ACHN (cell line): ENCODE measurements at places on chromosomes 1 and 21.
A peak's percentile ranks its signal among the peaks of the same experiment; 100 is the strongest.

DNA sequence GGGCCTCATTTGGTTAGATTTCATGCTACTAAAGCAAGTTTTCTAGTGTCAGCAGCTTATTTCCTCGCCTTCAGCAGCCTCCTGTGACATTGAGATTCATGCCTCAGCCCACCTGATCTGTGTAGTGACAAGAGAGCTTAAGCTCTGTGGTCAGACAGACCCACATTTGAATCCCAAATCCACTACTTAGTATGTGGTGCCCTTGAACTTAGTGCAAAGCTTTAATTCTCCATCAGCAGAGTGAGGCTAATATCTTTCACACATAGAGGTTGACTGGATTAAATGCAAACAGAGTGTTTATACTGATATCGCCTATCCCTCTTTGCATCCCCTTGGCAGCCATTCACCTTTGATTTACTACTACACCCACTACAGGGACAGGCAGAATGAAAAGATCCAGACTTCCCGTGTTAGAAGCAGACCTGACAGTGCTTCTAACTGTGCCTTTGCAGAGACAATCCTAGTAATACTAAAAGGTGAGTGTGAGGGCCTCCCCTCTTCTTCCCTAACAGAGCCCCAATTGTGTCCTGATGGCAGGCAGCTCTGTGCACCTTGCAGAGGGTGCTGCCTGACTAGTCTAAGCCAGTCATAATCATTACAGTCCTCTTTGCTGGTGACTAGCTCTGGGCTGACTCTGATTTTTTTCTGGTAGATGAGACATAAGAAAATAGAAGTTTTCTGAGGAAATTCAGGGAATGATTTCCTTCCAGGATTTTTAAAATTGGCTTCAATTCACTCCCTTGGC is 264.0 kb downstream of the CTH start:
- no peak for DNase-seq

- no peak for DNase-seq
These were observed 6.4 kb upstream of the MMEL1 start for GRCh38 chr1:2639203-2639602.

DNA sequence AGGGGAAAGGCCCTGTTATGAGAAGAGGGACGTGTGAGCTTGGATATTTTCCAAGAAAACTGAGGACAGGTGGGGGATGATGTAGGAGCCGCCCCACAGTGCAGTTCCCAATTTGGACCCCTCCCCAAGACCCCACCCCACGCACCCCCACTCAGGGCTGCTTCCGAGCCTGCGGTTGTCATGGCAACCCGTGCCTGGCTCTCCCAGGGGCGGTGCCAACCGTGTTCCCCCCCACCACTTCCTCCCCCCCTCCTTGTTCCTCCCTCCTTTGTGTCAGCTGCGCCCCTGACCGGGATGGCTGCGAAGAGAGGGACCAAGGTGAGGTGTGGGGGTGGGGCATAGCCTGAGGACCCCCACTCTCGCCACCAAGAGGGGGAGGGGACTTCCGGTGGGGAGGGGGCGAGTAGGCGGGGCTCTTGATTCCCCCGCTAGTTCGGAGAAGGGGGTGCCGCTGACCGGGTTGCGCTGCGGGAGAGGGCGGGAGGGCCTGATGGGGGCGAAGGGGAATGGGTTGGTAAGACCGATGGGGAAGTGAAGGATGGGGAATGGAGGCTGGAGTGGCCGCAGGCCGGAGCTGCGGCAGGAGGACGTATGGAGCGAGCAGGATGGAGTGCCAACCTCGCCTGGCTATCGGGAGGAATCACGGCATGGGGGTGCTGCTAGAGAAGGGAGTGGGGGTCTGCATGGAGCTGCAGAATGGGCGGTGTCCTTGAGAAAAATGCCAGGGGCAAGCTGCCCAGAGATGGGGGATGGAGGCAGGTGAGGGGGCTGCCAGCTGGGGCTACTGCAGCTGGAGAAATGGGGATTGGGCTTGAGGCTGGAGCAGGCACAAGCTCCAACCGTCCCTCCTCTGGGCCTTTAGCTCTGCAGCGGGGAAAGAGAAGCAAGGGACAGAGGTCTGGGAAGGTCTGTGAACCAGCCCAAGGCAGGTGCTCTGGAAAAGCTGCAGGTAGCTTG is 953 bp downstream of the TRIM46 start:
- DNase-seq = no peak

GRCh38 chr1:101301446-101302057 is 64.7 kb downstream of the S1PR1 start:
- no peak for DNase-seq

DNA sequence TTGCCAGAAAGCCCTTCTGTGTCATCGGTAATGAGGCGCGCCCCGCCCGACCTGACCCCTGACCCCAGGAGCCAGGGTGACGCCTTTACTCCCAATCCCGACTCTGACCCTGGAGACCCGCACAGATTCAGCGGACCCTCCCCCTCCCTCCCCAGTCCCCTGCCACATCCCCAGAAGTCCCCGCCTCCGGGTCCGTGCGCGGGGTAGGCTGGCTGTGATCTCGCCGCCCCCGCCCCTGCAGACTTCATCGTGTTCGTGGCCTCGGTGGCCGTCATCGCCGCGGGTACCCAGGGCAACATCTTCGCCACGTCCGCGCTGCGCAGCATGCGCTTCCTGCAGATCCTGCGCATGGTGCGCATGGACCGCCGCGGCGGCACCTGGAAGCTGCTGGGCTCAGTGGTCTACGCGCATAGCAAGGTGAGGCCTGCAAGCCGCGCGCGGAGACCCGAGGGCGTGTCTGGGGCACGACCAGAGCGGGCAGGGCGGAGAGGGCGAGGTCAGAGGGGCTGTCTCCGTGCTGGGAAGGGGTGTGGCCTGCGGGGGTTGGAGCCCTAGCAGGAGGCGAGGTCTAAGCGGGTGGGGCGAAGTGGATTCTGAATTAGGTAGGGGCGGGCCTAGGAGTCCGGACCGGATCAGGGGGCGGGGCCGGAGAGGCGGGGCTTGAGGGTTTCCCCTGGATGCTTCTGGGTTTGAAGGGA is 34.8 kb downstream of the KCNQ4 start:
- no peak for DNase-seq

GRCh38 chr1:8247811-8248436 is 70.0 kb upstream of the SLC45A1 start:
- DNase-seq = no peak

- DNase-seq = peak; percentile 9
These were observed 124.8 kb upstream of the LMO4 start for GRCh38 chr1:87203904-87204303.

DNA sequence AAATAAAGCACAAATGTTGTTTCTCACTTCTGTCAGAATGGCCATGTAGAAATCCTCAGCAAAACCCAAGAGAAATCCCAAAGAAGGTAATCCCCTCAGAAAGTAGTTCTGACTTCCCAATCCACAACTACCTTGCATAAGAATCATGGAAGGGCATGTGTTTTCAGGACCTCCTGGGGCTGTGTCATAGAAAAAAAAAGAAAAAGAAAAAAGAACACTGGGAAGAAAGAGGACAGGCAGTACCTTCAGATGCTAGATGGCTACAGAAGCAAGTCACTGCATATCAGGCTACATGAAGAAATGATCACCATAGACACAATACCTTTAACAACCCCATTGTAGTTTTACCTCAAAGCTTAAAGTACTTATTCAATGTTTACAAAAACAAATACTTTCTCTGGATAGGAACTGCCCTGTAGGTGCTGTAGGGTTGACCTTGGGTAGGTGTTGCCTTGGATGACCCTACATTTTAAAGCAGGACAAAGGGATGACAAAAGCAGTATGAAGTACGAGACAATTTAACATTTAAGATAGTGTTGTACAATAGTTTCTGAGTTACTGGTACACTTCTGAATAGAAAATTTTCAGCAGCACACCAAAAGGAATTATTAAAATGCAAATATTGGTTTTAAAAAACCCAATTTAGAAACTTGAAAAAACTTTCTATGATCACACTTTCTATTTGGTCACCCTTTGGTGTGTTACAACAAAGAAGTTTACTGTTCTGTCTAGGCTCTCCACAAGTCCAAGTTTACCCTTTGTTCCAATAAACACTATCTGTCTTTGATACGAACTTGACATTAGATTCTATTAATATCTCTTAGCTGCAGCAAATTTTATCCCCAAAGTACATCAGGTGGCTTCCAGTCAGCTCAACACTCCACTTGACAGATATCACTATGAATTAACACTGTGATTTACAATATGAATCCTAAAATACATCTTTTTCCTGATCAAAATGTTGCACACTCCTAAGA is 5.0 kb downstream of the TRIT1 start:
- DNase-seq = no peak

GRCh38 chr1:85554630-85555327 is 25.8 kb upstream of the CCN1 start:
- peak; percentile 48 for DNase-seq

GRCh38 chr1:62299426-62300200 is 19.6 kb downstream of the KANK4 start:
- no peak for DNase-seq

- no peak for DNase-seq
These were observed 798 bp downstream of the PMF1 start for GRCh38 chr1:156213644-156213966.

DNA sequence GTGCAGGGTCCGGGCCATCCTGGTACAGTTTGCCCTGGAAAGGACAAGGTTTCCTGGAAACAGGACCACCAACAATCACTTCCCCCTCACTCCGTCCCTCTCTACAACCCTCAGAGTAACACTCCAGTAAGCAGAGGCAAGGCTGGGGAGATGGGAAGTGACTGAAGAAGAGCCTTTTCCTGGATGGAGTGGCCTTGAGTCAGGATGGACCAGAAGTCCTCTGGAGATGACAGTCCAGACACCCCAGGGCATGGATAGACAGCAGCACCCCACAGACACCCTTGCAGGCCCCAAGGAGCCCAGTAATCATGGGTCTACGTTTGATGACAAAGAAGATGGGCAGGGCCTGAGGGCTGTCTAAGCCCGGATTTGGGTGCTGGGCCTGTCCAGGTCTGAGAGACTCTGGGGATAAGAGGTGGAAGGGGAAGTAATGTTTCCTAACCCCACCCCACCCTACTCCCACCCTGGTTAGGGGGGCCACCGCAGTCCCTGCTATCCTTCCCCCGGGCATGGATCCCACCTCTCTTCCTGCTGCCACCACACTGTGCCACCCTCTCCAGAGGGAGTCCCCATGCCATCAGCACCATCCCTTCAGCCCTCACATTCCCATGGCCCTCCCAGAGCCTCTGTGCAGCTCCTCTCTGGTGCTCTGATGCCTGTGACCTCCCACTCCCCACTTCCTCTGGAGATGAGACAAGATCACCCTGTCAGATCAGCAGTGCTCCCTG is 7.2 kb upstream of the S100A8 start:
- no peak for DNase-seq

DNA sequence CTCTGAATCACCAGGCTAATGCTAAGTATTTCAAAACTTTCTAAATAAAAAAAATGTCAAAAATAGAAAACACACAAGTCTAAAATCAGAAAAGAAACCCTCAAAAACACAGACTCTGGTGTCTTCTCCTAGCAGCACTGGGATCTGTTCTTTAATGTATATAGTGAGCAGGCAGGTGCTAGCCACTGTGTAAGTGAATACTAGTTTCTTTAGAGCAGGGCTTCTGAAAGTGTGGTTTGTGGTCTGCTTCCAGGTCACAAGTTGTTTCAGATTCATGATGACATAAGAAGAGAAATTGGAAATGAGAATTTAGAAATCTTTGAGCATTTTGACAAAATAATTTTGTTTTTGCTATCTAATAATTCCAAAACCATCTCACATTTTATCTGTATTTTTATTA is 763.1 kb downstream of the USP25 start:
- no peak for DNase-seq

DNA sequence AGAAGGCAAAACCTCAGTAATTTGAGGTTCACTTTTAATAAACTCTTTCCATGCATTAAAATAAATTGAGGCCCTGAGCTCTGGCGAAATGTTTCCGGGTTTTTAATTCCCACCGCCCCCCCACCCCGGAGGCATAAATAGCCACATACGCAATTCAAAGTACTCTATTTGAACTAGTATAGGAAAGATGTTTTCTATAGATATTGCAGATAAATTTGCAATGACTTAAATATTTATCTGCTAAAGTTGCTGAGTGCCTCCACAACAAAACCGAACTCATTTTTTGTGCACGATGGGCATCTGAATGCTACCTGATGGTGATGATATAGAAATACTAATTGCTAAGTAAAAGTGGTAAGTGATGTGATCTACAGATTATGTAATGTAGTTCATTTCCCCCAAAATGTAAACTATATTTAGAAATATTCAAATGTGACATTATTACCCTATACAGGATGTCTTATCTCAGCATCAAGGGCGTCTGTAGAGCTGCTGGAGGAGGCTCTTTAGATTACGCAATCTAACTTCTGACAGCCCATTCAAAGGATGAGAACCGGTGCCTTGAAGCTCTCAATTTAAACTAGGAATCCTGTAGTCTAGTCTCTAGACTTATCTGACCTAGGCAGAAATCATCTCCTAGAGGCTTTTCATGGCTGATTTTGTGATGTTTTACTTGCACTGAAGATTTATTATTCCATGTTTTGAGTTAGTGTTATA is 8.5 kb downstream of the IRF2BP2 start:
- no peak for DNase-seq

DNA sequence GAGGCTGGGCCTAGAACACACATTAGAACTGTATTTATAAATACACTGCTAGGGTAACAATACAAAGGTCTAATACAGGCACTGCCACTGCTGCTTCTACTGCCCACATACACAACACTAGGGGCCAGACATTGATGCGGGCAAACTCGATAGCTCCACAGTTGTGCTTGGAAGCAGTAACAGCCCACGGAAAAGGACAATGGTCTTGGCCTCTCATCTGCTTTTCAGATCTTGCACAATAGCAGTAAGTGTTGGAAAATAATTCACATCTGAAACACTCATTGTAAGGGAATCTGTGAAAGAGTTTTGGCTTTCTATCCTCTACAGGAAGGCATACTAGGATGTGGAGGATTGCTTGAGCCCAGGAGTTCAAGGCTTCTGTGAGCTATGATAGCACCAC is 6.9 kb upstream of the SPOCD1 start:
- DNase-seq = no peak

DNA sequence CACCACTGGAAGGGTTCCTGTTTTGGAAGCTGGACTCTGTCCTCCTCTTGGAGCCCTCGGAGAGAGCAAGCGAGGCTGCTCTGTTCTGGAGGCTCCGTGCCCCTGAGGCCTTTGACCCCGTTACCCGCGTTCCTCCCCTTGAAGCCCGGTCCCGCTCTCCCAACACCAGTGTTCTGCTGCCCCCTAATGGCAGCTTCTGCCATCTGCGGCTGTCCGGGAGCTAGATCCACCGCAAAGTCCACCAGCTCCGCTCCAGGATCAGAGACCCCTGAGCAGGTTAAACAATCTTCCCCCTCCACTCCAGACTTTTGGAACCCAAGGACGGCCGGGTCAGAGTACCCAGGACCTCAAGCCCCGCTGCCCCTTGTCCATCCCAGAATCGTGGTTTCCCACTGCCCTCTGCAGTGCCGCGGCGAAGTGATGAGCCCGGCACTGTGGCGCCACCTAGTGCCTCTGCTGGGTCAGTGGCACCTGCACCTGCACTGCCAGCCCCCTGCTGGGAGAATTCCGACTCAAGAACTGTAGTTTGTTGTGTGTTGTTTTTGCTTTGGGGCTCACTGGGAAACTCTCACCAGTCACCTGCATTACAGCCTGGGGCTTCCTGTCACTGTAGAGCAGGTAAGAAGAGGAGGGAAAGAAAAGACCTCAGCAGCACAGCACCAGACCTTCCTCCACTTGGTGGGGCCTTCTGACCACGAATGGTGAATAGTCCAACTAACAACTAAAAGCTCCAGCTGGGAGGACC is 63.5 kb upstream of the NFASC start:
- DNase-seq = peak; percentile 84

GRCh38 chr21:28538987-28539622 is 453.6 kb downstream of the LTN1 start:
- DNase-seq = no peak

- no peak for DNase-seq
These were observed 39.2 kb downstream of the CNN3 start for GRCh38 chr1:94887603-94888171.
